ENCODE measurements at places on chromosomes 16 and 17. TPM values are rescaled to one million over a fixed set of nuclear protein-coding genes. Genes with fewer than 3 reads are reported as not detected.

- H3K4me1 ChIP-seq = peaks cover 43% of the 10 kb centered on the region
- no peaks in the 10 kb centered on the region for H3K36me3 ChIP-seq
Observed at GRCh38 chr17:29158096-29158487, 22.1 kb downstream of the MYO18A start.

GRCh38 chr16:63458846-63459245 is 1422.6 kb upstream of the CDH8 start:
- DNase-seq = no peak
- no peak overlapping the region for H3K4me3 ChIP-seq
- H3K4me1 ChIP-seq = no peaks in the 10 kb centered on the region
- no peaks in the 10 kb centered on the region for H3K27me3 ChIP-seq
- no peak overlapping the region for H3K27ac ChIP-seq

KCNH4 gene
- polyA plus RNA-seq = 0.22 TPM

DNA sequence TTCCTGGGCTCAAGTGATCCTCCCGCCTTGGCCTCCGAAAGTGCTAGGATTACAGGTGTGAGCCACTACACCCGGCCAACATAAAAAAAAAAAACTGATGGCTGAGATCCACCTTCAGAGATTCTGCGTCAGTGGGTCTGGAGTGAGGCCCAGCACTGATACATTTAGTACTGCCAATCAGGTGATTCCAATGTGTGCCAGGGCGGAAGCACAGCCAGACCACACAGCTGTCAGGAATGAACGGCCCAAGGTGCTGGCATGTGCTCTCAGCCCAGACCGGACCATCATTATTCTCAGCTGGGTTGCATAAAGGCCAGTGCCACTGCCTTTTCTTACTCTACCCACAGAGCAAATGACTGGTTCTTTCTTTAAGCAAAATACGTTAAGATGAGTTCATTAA is 1.2 kb upstream of the BCO1 start:
- peak overlapping the region; percentile 56 for H3K27ac ChIP-seq
- H3K4me3 ChIP-seq = no peak overlapping the region
- H3K36me3 ChIP-seq = no peaks in the 10 kb centered on the region
- no peak for DNase-seq

GRCh38 chr17:80486692-80487091 is 10.3 kb upstream of the NPTX1 start:
- no peak overlapping the region for H3K27ac ChIP-seq
- no peaks in the 10 kb centered on the region for H3K4me1 ChIP-seq
- H3K27me3 ChIP-seq = peaks cover 36% of the 10 kb centered on the region
- DNase-seq = no peak

GRCh38 chr17:79617304-79617703 is 6.5 kb upstream of the RBFOX3 start:
- no peak overlapping the region for H3K27ac ChIP-seq
- no peak for DNase-seq
- H3K4me3 ChIP-seq = no peak overlapping the region
- no peaks in the 10 kb centered on the region for H3K36me3 ChIP-seq

GRCh38 chr17:17498606-17499301 is 2.6 kb upstream of the RASD1 start:
- peaks cover 20% of the 10 kb centered on the region for H3K4me1 ChIP-seq
- H3K27me3 ChIP-seq = no peaks in the 10 kb centered on the region
- no peak overlapping the region for H3K27ac ChIP-seq
- H3K4me3 ChIP-seq = no peak overlapping the region

EPN3 gene
- polyA plus RNA-seq = 5.4 TPM

ZNF594 gene
- polyA plus RNA-seq = 14.0 TPM

- H3K4me1 ChIP-seq = no peaks in the 10 kb centered on the region
- H3K36me3 ChIP-seq = no peaks in the 10 kb centered on the region
- H3K4me3 ChIP-seq = no peak overlapping the region
- H3K27ac ChIP-seq = no peak overlapping the region
Observed at GRCh38 chr16:28090646-28091377, 27.3 kb upstream of the GSG1L start.

PRR35 gene
- polyA plus RNA-seq = not detected

Data from small intestine (tissue), 16 donors.